ENCODE measurements at places on chromosomes 3 and 15. TPM values are rescaled to one million over a fixed set of nuclear protein-coding genes. Genes with fewer than 3 reads are reported as not detected.

Gene SNX1
- total RNA-seq, result 80.9 TPM

GRCh38 chr15:40942878-40943277 is 10.4 kb upstream of the CHAC1 start:
- DNase-seq, result no peak

- peak; percentile 75 for DNase-seq
These were observed 2.5 kb downstream of the PDZRN3 start for GRCh38 chr3:73622091-73622805.

GRCh38 chr3:15512166-15512565 is 9.3 kb downstream of the COLQ start:
- DNase-seq, result peak; percentile 82

Gene MYO5C
- total RNA-seq, result 1.5 TPM

GRCh38 chr15:83061680-83062079 is 5.4 kb downstream of the BTBD1 start:
- no peak for DNase-seq

- DNase-seq, result no peak
These were observed 200.3 kb upstream of the UMPS start for GRCh38 chr3:124529826-124530571.

GRCh38 chr3:47566667-47567066 is 12.0 kb downstream of the CSPG5 start:
- no peak for DNase-seq

DNA sequence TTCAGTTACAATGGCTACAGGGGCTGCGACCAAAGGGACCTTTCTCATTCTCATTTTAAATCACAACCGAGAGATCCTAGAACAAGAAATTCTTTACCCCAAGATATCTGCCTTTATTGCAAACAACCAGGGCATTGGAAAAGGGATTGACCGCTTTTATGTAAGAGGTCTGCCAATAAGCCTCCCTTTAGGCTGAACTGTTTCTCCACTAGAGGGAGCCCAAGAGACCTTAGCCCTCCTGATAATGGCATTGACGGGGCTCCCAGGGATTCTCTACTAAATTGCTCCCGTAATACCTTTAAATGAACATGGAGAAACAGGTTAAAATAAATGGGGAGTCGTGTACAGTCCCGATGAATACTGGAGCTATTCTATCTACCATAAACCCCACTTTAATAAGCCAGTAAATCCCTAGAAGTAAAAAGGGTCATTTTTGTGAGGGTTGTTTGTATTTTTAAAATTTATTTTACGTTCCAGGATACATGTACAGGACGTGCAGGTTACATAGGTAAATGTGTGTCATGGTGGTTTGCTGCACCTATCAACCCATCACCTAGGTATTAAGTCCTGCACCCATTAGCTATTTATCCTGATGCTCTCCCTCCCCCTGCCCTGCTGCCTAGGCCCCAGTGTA is 7.5 kb upstream of the IGSF10 start:
- DNase-seq, result no peak

Gene CXCR6
- 0.72 TPM for total RNA-seq

DNA sequence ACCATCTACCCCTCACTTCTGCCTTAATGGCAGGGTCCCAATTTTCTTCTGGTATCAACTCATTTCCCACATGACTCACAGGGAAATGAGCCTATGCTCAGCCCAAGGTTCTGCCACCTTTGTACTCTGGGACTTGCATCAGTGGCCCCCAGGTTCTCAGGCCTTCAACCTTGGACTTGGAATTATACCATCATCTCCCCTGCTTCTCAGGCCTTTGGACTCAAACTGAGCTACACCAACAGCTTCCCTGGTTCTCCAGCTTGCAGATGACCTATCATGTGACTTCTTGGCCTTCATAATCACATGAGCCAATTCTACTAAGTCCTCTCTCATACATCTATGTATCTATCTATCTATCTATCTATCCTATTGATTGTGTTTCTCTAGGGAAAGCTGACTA is 149.5 kb downstream of the PLCH1 start:
- no peak for DNase-seq

- DNase-seq, result no peak
These were observed 9.4 kb downstream of the TGFBR2 start for GRCh38 chr3:30615615-30616346.

GRCh38 chr15:28909958-28910500 is 24.3 kb downstream of the APBA2 start:
- no peak for DNase-seq

Gene GRK7
- total RNA-seq, result not detected

DNA sequence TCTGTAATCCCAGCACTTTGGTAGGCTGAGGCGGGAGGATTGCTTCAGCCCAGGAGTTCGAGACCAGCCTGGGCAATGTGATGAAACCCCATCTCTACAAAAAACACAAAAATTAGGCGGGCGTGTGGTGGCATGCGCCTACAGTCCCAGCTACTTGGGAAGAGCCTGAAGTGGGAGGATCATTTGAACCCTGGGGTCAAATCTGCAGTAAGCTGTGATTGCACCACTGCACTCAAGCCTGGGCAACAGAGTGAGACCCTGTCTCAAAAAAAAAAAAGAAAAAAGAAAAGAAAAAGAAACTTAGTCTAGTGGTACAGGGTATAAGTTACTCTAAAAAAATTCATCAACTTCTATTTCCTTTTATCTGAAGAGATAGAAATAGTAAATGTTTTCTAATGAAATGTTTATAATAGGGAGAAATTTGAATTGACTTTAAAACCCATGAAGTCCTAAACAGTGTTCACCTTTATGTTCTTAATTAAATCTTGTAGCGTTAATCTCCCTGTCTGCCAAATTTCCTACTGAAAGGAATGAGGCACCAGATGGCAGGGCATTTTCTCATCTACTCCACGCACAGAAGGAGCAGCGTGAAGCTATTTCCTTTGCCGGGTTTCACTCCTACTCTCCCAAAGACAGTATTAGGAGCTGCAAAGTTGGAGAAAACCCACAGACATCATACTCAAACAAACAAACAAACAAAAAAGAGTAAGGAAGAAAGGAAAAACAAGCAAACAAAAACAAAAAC is 1.9 kb downstream of the PCLAF start:
- no peak for DNase-seq

- no peak for DNase-seq
These were observed 88.2 kb downstream of the RPL39L start for GRCh38 chr3:187051066-187051465.

- no peak for DNase-seq
These were observed 15.6 kb downstream of the CADM2 start for GRCh38 chr3:84974347-84974746.

DNA sequence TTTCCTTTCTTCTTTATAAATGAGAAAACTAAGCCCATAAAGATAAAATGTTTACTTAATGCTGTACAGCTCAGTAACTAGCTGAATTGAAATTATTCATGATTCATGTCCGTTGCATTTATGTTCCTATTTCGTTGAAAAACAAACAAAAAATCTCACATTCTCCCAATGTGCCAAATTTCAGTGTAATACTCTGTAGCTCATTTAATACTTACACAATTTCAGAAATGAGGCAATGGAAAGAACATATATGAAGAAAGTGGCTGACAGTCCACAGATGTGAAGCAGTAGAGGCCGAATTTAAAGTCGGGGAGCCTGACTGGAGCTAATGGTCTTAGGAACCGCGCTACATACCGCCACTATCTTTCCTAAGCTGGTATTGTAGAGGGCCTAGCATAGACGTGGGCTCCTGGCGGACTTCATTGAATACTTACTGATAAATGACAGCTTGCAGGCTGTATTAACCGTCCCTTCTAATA is 651 bp downstream of the PLSCR2 start:
- DNase-seq, result no peak

GRCh38 chr3:134371542-134372324 is 2.5 kb downstream of the AMOTL2 start:
- no peak for DNase-seq

DNA sequence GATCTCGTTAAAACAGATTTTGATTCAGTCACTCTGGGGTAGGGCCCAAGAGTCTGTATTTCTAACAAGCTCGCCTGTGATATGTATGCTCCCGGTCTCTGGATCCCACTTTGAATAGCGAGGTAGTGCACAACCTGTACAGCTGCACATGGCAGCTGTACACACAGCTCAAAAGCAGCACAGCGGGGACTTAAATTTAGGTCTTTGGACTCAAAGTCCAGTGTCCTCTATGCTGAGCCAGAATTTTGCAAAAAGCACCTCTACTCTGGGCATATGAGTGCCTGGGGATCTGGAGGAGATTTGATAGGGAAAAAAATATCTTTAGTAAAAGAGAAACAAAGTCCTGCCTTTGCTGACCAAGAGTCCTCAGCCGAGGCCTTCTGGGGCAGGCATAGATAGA is 83.1 kb downstream of the HMG20A start:
- DNase-seq, result no peak

Gene C3orf70
- total RNA-seq, result 2.2 TPM

- DNase-seq, result no peak
These were observed 16.9 kb upstream of the RAB7A start for GRCh38 chr3:128709038-128709437.

Gene KPNA1
- total RNA-seq, result 85.6 TPM

DNA sequence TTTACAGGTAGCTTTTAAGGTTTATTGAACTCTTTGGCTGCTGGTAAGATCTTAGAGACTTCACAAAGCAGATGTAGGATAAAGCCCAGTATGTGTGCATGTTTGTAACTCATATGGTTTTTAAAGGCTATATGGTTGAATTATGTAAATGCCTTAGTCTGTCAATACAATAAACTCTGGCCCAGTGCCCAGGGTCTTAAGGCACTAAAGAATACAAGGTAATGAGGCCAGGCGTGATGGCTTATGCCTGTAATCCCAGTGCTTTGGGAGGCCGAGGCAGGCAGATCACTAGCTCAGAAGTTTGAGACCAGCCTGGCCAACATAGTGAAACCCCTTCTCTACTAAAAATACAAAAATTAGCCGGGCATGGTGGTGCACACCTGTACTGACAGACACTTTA is 170.3 kb upstream of the CGNL1 start:
- no peak for DNase-seq

GRCh38 chr3:184361532-184361931 is at the start of the genes CLCN2 and POLR2H:
TSS of gene CLCN2 (minus strand) at chr3:184361605. CDS start at chr3:184361479, 126 bp downstream.
TSS of gene POLR2H (plus strand) at chr3:184361710. CDS start at chr3:184363493, 1,783 bp downstream.
- DNase-seq, result peak; percentile 41

DNA sequence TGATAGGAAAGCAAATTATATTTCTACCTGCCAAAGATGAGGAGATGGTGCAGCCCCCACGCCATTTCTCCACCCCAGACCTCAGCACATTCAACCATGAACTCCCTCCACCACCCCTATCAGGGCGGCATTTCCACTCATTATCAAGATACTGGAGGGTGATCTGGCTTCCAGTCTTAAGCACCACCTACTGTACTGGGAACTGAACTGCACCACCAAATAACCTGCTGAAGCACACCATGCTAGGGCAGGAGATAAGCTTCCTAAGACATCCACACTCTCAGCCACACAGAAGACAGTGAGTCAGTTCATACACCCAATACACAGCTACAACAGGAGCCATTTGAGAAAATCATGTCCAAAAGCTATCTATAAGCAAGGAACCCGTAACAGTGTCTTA is 98.8 kb downstream of the FGF7 start:
- DNase-seq, result no peak

GRCh38 chr15:61556037-61556648 is 327.0 kb upstream of the RORA start:
- no peak for DNase-seq

GRCh38 chr15:62060896-62061280 is 641 bp upstream of the VPS13C start:
- DNase-seq, result no peak

GRCh38 chr3:71226565-71227269 is 356.8 kb downstream of the FOXP1 start:
- peak; percentile 71 for DNase-seq

DNA sequence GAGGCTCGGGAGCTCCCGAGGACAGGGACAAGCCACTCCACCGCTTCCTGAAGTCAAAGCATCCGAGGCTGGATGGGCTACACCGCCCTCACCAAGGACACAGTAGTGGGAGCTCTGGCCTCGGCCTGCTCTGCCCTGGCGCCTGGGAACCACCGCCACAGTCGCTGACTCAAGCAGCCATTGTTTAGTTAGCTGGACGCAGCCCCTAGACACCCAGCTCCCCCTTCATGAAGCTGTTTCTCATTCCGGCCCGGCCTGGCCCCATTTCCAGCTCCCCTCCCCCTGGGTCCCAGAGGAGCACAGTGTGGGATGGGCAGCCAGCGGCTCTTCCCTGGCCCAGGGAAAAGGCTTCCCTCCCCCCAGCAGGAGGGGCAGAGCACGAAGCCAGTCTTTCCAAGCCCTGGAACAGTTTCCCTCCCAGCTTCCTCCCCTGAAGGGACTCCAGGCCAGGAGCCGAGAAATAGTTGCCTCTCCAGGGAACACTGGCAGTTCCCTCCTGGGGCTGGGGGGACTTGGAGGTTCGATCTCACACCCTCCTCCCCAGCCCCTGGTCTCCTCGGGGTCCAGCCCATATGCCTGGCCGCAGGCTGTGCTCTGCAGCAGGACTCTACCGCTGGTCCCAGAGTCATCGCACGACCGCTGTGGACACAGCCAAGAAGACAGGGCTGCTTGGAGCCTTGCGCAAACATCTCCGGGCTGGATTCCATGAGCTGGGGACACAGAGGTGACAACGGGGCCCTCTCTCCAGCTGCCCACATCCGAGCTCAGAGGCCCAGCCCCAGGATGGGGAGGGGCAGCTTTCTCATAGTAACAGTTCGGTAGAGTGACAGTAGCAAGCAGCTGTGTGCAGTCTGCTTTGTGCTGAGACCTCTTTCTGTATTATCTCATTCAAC is 10.0 kb downstream of the PLXND1 start:
- DNase-seq, result peak; percentile 93

Gene SGO1
- 0.49 TPM for total RNA-seq

DNA sequence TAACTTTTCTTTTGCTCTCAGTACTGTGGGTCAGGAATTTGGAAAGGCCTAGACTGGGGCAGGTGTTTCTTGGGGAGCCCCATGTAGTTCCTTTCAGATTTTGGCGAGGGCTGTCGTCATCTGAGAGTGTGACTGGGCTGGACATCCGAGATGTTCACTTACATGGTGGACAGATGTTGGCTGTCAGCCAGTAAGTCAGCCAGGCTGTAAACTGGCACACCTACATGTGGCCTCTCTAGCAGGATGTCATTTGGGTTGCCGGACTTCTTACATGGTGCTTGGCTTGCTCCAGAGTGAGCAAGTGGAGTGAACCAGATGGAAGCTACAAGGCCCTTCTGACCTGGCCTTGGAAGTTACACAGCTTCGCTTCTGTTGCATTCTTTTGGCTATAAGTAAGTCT is 20.7 kb downstream of the TATDN2 start:
- no peak for DNase-seq

- peak; percentile 24 for DNase-seq
These were observed 2.5 kb downstream of the UBP1 start for GRCh38 chr3:33437556-33438283.

DNA sequence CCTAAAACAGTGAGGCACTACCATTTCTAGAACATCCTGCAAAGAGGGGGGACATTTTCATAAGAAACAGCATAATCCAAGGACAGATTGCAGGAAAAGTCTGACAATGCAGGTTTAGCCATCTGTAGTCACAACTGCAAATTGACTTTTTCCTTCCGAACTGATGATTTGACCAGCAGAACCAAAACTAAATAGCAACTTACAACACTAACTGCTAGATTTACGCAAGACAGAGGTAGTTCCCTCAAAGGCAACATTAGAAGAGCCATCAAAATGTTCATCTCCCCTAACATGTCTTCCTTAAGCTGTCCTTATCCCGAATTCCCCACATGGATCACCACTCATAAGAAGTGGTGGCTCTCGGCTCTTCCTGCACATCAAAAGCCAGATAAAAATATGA is 129.6 kb downstream of the GADL1 start:
- DNase-seq, result no peak

GRCh38 chr3:8220291-8220690 is 281.3 kb upstream of the LMCD1 start:
- no peak for DNase-seq
